CD4-positive, alpha-beta T cell treated with Interleukin-6 at 100 ng/mL for 8 hours (primary cell): ENCODE measurements at places on chromosomes 2 and 18.

GRCh38 chr2:221676566-221677172 is 104.6 kb upstream of the EPHA4 start:
- DNase-seq = no peak

DNA sequence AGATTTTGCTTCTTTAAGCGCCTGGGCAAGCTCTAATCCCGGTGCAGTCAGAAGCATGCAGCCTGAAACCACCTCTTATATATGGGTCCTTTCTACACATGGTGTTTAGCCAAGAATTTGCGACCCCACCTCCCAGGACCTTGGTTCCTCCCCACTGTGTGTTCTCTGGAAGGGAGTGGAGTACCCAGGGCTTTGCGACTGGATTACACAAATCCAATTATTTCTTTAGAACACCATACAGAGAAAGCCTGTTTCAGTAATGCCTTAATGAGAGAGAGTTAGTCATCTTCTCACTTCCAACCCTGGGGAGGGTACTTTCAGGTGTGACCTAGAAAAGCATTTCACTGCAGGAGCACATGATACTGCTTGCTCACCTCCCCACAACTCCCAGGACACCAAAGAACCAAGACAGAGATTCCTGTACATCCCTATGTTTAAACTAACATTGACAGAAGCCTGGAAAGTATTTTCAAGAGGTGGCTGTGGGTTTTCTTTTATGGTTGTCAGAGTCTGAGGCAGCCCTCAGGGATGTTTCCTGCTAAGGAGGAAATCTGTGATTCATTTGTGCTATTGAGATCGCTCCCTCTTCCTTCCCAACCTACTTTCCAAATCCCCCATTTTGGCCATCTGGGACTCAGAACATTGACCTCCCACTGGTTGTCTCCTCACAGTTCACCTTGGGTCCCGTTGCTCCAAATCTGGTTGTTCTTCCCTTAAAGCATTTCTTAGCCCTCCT is at the start of gene CAPN14:
Gene CAPN14 (minus strand): TSS at position 51 of the 736 bp plus-strand sequence. CDS start 12,068 bp downstream, outside the sequence.
- no peak for DNase-seq

DNA sequence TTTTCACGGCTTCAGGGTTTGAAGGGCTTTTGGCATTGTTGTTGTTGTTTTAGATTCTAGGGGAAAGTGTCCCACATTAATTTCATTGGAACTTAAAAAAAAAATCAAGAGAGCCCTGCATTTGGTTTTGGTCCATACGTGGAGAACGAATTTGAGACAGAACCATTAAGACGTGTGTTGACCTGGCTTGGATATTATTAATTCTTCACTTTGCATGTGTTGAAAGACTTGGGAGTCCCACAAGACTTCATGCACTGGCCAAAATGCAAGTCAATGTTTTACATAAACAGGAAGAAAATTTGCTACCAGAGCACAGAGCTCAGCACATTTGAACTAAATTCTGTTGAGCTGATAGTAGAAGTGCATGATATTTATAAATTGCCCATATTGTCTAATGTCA is 761.2 kb upstream of the ACVR2A start:
- no peak for DNase-seq

- DNase-seq = no peak
Measured at GRCh38 chr2:71588497-71589170, 135.3 kb downstream of the DYSF start.

- no peak for DNase-seq
Measured at GRCh38 chr18:63585988-63586387, 1.2 kb upstream of the SERPINB13 start.

DNA sequence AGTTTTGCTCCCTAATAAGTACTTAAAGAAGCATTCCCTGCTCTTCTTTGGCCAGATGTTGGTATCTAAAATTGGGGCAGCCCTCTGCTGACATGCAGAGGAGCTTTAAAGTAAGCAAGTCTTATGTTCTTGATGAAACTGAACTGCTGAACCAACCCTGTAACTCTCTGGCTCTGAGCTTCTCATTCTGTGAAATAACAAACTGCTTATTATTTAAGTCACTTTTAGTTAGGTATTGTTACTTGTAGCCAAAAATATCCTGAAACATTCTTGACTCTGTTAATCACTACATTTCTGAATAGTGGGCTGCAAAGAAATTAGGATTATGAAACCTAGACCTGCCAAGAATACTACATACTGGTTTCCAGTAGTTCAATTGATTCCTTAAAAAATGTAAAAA is 15.5 kb downstream of the PPP3R1 start:
- no peak for DNase-seq

DNA sequence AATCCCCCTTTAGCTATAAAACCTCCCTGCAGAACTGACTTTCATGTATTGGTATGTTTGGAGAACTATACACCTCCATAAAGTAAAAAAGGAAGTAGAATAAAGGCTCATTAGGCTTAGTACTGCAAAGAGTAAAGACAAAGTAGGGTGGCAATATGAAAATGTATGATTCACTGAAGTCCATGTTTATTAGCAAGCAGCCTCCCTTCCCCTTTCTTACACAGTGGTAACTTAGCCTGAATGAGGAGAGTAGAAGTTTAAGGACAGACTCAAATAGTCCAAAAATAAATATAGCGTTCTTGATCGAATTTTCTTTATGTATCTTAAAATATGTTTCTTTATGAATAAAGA is 1.5 kb downstream of the ZNF804A start:
- no peak for DNase-seq

DNA sequence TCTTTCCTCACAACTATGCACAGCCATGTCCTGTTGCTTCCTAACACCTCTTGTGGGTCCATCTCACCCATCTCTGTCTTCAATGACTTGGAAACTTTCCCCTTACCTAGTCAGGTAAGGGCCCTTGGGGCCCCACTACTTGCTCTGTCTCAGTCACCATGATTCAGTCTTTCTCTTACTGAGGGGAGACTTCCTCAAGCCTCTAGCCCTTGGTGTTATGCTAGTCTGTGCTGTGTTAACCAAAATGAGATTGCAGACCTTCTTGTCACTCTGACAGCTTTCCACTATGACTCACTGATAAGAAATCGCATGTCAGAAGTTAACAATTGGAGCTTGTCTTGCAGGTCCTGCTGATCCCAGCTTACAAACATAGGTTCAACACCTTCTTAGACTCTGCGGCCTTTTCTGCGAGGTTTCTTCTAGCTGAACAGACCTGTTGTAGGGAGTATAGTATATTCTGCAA is 65.3 kb downstream of the WDR75 start:
- no peak for DNase-seq

GRCh38 chr2:12347066-12347493 is 369.7 kb upstream of the TRIB2 start:
- DNase-seq = no peak

DNA sequence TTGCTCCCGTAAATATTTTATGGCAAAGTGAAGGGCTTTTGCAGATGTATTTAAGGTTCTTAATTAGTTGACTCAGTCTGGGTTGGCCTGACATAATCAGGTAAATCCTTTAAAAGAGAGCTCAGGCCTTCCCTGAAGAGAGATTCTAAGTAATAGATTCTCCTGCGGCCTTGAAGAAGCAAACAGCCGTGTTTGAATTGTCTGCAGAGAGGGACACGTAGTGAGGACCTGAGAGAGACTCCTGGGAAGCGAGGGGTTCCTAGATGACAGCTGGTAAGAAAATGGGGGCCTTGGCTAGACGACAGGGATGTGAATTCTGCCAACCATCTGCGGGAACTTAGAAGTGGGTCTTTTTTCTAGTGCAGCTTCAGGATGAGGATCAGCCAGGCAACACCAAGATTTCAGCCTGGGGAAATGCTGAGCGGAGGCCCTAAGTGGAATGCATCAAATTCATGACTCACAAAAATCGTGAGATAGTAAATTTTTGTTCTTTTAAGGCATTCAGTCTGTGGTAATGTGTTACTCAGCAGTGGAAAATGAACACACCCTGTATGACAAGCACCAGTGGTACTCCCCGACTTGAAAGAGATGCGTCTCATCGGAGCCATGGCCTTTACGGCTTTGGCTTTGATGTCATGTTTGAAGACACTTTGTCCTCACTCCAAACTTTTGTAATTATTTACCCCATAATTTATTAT is 62.1 kb upstream of the SMIM21 start:
- no peak for DNase-seq

DNA sequence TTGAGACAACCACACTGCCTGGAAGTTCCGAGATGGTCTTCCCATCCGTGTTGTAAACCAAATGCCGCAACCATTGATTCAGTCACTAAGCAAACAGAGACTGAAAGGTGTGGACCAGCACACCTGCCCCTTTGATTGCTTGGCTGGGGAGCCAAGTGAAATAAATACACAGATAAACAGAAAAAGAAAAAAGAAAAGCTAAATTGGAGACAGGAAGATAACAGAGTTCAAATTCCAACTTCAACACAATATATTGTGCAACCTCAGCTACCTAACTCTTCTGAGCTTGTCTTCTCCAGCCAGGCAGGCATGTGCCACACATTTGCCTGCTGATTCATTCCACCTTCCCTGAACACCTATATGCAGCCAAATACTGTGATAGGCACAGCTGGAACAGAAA is 110.9 kb downstream of the PID1 start:
- DNase-seq = no peak

- DNase-seq = no peak
Measured at GRCh38 chr18:45920367-45920766, 46.8 kb downstream of the EPG5 start.

DNA sequence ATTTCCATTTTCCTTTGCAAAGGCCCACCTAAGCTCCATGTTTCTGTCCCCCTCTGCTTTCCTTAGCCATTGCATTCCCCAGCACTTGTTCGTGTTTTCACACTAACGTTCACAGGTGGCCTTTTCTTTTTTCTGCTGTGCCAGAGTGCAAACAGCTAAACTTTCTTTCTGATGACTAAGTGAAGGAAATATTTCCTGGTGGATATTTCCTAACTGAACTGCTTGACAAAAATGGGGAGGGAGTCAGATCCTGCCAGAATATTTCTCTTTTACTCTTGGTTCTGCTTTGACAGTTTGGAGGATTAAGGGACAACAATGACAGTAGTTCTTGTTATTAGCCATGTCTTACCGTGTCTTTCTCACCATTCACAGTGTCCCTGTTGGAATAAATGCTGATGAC is 344.0 kb downstream of the ARHGAP15 start:
- no peak for DNase-seq

DNA sequence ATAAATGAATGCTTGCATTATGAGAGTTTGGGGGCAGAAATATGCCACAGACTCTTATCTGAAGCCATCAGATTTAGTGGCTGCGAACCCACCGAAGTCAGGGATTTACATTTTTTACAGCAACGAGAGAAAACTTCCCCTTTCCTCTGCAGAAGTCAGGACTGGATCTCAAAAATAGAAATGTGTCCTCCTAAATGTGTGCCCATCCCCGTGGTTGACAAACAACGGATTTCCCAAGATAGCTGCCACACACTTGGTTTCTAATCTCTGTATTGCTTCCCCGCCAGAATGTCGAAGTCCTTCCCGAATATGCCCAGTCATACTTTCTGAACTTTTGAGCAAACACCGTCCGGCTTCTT is 879 bp upstream of the ADAM23 start:
- DNase-seq = no peak

- DNase-seq = no peak
Measured at GRCh38 chr2:239324456-239324855, 76.4 kb downstream of the HDAC4 start.

- DNase-seq = no peak
Measured at GRCh38 chr2:190351955-190352354, 8.6 kb downstream of the INPP1 start.

DNA sequence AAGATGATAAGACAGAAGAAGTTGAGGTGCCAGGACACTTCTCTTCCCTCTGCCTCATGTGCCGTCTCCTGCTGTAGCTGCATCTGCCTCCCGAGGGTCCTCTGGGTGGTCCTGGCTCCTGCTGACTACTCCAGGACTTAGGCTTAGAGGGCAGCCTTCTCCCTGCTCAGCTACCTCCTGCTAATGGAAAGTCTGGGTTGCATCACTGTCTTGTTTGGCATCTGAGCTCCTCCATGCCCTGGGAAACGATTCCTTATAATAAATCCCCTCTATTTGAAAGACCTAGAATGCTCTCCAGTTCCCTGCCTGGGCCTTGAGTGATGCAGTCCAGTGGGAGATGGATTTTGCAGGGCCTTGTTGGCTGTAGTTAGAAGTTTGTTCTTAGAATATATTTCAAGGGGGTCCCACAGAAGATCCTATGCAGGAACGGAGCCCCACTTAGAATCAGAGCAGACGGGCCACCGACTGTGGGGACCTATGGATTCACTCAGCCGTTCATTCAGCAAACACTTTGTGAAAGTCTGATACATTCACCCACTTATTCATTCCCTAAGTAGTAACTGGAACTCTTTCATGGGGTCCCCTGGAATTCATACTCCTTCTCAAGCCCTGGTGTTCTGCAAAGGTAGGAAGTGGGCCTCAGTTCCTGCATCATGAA is 269.8 kb upstream of the HDAC4 start:
- DNase-seq = no peak

GRCh38 chr2:73850009-73850408 is 21.2 kb downstream of the STAMBP start:
- DNase-seq = no peak

DNA sequence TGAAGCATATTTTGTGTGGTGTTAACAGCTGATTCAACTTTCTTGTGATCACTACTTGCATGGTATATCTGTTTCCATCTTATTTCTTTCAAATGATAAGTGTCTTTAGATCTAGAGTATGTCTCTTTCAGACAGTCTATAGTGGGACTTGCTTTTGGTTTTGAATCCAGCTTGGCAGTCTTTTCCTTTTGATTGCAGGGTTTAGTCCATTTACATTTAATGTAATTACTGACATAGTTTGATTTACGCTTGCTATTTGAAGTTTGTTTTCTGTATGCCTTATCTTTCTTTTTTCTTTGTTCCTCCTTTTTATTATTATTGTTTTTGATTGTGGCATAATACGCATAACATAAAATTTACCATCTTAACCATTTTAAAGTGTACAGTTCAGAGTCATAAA is 9.2 kb upstream of the RALBP1 start:
- no peak for DNase-seq

- DNase-seq = no peak
Measured at GRCh38 chr2:235677937-235678336, 184.1 kb downstream of the AGAP1 start.

DNA sequence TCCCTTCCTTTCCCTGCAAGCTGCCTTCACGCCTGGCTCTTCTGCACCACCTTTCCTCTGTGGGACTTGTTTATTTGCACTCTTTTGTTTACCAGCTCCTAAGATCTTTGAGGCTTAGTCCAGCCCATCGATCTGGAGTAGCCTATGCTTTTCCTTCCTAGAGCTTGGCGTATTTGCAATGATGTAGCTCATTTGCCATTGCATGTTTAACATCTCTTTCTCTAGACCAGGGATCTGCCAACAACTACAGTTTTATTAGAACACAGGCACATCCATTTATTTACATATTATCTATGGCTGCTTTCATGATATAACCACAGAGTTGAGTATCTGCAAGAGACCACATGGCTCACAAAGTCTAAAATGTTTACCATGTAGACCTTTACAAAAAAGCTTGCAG is 150.4 kb downstream of the RAPGEF4 start:
- no peak for DNase-seq

- no peak for DNase-seq
Measured at GRCh38 chr2:78304678-78305077, 720.8 kb upstream of the REG3G start.

DNA sequence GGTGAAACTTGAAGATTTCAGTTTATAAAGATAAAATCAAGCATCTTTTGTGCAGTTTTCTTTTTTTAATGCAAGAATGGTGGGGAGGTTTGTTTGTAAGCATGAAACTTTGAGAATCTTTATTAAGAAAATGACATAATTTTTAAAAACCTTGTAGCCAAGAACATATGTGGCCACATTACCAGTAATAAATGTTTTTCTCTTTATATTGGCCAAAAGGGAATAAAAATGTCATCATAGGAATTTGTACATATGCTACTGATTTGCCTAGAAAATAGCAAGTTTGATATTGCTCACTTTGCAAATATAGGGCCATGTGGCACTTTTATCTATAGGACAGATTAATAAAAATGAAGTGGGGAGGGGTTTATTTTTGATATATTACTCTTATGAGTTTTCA is 25.6 kb downstream of the METTL21A start:
- no peak for DNase-seq
